ENCODE measurements at places on chromosomes 13 and 19.

DNA sequence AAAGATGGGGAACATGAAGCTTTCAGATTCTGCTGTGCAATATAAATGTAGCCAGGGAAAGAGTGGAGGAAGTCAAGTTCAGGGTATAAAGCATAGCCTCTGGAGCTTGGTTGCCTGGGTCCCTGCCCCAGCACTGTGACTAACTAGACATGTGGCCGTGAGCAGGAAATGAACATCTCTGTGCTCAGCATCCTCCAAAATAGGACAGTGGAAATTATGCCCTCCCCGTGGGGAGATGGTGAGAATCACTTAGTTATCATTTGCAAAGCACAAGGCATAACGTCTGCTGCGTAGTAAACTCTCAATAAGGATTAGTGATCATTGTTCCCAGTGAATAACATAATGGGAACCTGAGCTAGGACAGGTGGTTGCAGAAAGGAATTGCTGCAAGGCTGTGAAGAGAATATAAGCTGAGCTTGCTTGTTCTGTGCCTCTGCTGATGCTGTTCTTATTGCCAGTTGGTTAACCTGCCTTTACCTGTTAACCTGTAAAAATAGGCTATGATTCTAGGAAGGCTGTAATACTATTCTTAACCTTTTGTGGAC lies 441.0 kb downstream of the COG6 start:
- H3K4me3 ChIP-seq = no peak overlapping the region
- no peaks in the 10 kb centered on the region for H3K27me3 ChIP-seq

DNA sequence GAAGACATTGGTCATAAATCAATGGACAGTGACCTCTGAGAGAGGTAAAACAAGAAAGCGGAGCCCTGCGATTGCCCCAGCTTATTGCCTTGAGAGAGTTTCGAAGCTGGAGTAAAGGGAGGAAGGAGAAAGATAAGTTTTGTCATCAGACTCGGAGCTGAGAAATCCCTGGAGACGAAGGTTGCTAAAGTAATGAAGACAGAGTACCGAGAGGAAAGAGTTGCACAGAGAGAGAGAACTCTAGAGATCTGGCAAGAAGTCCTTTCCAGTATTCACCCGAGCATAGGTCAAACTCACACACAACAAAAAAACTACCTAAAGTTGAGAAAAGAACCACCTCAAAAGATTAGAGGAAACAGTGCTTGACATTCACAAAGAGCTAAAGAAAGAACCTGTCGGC lies 472.0 kb downstream of the DACH1 start:
- no peaks in the 10 kb centered on the region for H3K36me3 ChIP-seq
- no peak overlapping the region for H3K27ac ChIP-seq
- no peaks in the 10 kb centered on the region for H3K27me3 ChIP-seq
- no peak overlapping the region for H3K4me3 ChIP-seq
- DNase-seq = no peak
- no peaks in the 10 kb centered on the region for H3K4me1 ChIP-seq

GRCh38 chr19:3673506-3674439 lies 26.5 kb downstream of the PIP5K1C start:
- H3K27me3 ChIP-seq = no peaks in the 10 kb centered on the region
- no peak overlapping the region for H3K27ac ChIP-seq
- no peak for DNase-seq
- H3K4me1 ChIP-seq = peaks cover 22% of the 10 kb centered on the region
- H3K4me3 ChIP-seq = no peak overlapping the region

DNA sequence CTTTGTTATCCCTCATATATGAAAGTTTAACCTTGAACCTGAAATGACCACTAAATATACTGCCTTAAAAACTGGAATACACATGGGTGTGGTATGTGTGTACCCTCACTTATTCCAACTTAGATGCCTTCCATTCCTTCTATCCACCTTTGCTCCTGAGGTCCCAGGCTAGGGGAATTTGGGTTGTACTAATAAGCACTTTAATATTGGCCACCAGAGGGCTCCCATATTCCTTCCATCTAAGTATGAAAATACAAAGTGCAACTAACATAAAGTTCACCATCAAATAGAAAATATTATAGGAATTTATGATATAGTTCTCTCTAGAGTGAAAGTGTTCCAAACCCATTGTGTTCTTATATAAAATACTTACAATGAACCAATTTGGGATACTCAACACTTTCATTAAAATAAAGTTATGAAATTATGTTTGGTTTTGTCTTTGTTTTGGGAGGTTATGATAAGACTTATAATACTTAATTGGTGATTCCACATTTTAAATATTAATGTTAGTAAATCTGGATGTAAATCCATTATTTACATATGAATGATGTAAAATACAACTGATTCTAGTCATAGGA lies 62.3 kb downstream of the ITGBL1 start:
- H3K36me3 ChIP-seq = no peaks in the 10 kb centered on the region
- no peaks in the 10 kb centered on the region for H3K27me3 ChIP-seq
- no peaks in the 10 kb centered on the region for H3K4me1 ChIP-seq

GRCh38 chr19:13098277-13099072 lies 4.2 kb downstream of the LYL1 start:
- H3K27me3 ChIP-seq = peaks cover 17% of the 10 kb centered on the region
- H3K36me3 ChIP-seq = no peaks in the 10 kb centered on the region
- no peak for DNase-seq
- peaks cover 74% of the 10 kb centered on the region for H3K4me1 ChIP-seq
